ENCODE measurements at places on chromosomes 16 and 17. TPM values are rescaled to one million over a fixed set of nuclear protein-coding genes. Genes with fewer than 3 reads are reported as not detected.

- no peaks in the 10 kb centered on the region for H3K4me1 ChIP-seq
- H3K36me3 ChIP-seq: peaks cover 5% of the 10 kb centered on the region
- no peaks in the 10 kb centered on the region for H3K27me3 ChIP-seq
- H3K4me3 ChIP-seq: no peak overlapping the region
- H3K27ac ChIP-seq: no peak overlapping the region
Measured at GRCh38 chr17:32854207-32854606, 22.7 kb downstream of the MYO1D start.

DNA sequence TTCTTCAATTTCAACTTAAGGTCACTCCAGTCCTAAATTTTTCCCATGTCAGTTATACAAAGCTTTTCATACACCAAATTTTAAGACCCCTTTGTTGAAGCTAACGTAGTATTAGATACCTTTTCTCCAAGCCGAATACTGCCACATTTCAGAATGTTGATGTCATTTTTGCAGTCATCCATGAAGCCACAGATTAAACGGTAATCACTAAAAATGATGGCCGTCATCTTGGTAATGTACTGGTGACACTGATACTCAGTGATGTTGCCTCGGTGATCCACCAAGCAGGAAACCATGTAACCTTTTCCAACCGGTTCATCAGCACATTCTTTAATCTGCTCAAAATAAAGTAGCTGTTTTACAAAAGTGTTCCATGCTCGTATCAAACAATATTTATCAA lies 82.1 kb upstream of the CLEC18B start:
- H3K4me1 ChIP-seq: peaks cover 22% of the 10 kb centered on the region
- DNase-seq: no peak
- no peaks in the 10 kb centered on the region for H3K27me3 ChIP-seq
- H3K4me3 ChIP-seq: no peak overlapping the region

GRCh38 chr17:80763293-80763867 lies 218.7 kb downstream of the RPTOR start:
- H3K4me1 ChIP-seq: peaks cover 47% of the 10 kb centered on the region
- H3K4me3 ChIP-seq: no peak overlapping the region
- no peak for DNase-seq
- no peaks in the 10 kb centered on the region for H3K27me3 ChIP-seq
- H3K27ac ChIP-seq: no peak overlapping the region
- no peaks in the 10 kb centered on the region for H3K36me3 ChIP-seq

DNA sequence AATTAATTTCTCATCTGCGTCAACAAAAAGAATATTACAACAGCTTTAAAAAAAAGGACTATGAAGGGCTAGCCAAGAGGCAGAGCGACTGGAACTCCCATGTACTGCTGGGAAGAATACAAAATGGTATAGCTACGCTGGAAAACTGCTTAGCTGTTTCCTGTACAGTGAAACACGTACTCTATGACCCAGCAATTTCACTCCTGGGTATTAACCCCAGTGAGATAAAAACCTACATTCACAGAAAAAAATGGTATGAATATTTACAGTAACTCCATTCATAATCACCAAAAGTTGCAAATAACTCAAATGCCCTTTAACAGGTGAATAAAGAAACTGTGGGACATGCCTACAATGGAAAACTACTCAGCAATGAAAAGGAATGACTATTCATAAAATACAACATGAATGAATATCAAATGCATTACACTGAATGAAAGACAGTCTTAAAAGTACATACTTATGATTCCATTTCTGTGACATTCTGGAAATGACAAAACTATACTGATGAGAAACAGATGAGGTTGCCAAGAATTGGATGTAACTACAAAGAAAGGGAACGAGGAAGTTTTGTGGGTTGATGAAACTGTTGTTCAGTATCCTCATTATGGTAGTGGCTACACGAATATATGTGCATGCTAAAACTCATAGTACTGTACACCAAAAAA lies 27.6 kb downstream of the CMTM4 start:
- no peaks in the 10 kb centered on the region for H3K4me1 ChIP-seq
- H3K27me3 ChIP-seq: no peaks in the 10 kb centered on the region
- H3K36me3 ChIP-seq: no peaks in the 10 kb centered on the region
- no peak overlapping the region for H3K4me3 ChIP-seq
- H3K27ac ChIP-seq: no peak overlapping the region

DNA sequence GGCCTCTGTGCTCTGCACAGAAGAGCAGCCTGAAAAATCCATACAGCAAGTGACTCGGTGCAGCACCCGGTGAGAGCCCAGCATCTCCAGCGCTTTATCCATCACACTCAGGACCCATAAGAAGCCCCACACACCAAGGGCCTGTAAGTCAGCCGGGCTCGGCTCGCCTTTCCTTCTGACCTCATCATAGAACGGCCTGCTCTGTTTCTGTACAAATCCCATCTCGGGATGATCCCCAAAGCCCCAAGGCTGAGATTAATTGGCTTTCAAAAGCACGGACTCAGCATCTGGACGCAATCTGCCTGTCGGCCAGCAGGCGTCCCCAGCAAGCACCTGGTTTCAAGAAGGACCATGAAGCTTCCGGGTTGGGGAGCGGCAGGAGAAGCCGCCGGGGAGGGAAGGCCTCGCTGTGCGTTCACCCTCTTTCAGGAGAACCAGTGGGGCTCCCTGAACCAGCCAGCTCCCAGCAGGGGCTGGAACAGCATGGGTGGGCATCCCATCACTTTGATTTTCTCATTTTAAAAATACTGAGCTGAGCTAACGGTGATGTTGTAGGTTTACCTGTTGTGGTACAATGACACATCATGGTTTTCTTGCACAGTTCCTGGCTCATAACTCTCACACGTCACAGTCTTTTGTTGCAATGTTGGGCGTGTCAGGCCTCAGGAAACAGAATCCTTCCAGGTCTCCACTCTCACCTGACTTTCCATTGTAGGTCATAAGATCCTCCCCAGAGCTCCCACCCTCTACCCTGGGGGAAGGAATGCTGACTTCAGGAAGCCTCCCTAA lies 6.7 kb downstream of the CCDC57 start:
- no peaks in the 10 kb centered on the region for H3K27me3 ChIP-seq
- peaks cover 3% of the 10 kb centered on the region for H3K36me3 ChIP-seq
- H3K4me1 ChIP-seq: peaks cover 20% of the 10 kb centered on the region

DNA sequence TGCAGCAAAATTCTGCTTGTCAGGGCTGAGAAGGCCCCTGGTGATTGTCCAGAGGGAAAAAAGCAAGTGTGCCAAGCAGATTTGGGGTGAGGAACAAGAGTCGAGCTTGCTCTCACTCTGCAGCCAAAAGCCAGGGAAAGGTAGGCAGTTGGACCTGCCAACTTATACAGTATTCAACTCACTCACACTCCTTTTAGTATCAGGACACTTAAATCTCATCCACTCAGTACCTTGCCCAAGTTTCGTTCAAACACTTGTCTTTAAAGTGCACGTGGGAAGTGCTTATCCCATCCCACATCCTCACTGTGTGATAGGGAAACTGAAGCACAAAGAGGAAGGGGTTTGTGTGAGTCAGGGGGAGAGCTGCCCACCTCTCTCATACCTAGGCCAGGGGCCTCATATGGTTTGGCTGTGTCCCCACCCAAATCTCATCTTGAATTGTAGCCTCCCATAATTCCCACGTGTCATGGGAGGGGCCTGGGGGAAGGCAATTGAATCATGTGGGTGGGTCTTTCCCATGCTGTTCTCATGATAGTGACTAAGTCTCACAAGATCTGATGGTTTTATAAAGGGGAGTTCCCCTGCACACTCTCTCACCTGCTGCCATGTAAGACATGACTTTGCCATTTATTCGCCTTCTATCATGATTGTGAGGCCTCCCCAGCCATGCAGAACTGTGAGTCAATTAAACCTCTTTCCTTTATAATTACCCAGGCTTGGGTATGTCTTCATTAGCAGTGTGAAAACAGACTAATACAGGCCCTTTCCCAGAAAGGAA lies 25.6 kb upstream of the CES5A start:
- H3K27ac ChIP-seq: no peak overlapping the region
- H3K4me3 ChIP-seq: no peak overlapping the region
- no peaks in the 10 kb centered on the region for H3K36me3 ChIP-seq
- DNase-seq: no peak
- H3K4me1 ChIP-seq: no peaks in the 10 kb centered on the region

The PDILT gene
- total RNA-seq: not detected

DNA sequence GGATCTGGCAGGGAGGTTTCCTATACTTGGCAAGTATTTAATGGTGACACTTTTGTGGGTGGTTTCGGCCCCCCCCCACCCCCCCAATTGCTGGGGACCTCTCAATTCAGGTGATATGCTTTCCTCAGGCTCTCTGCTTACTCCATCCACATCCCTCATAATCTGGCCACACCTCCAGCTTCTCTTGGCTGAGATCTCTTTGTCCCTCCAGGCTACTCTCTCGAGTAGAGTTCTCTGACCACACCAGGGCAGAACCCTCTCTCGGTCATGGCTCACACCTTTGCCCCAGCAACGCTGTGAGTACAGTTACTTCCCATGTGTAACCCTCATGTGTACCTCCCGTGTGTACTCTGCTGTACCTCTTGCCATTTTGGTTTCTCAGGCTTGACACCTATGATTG lies 34.1 kb upstream of the SRSF1 start:
- H3K36me3 ChIP-seq: peaks cover 6% of the 10 kb centered on the region
- H3K27ac ChIP-seq: no peak overlapping the region
- H3K4me1 ChIP-seq: no peaks in the 10 kb centered on the region

DNA sequence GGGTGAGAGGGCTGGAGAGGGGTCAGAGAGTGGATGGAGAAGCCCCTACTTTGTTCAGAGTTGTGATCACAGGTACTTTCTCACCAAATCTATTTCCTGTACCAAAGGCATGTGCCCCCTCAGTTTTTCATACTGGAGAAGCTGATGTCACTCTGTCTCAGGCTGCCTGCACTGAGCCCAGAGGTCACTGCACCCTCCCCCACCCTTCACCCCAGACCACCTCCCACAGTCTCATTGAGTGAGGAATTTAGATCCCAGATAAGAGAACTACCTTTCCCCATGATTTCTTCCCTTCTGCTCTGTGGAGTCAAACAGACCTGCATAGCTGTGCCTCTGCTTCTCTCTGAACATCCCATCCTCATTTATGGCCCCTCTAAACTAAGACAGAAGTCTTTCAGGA lies 140.0 kb upstream of the IRX6 start:
- no peak overlapping the region for H3K27ac ChIP-seq
- H3K4me1 ChIP-seq: no peaks in the 10 kb centered on the region
- H3K36me3 ChIP-seq: no peaks in the 10 kb centered on the region

DNA sequence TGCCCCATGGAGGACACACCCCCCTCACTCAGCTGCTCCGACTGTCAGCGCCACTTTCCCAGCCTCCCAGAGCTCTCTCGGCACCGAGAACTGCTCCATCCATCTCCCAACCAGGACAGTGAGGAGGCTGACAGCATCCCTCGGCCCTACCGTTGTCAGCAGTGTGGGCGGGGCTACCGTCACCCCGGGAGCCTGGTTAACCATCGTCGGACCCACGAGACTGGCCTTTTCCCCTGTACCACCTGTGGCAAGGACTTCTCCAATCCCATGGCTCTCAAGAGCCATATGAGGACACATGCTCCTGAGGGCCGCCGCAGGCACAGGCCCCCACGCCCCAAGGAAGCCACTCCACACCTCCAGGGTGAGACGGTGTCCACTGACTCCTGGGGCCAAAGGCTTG lies 2.1 kb downstream of the ZNF646 start:
- peaks cover 4% of the 10 kb centered on the region for H3K36me3 ChIP-seq
- H3K27me3 ChIP-seq: no peaks in the 10 kb centered on the region
- H3K4me3 ChIP-seq: no peak overlapping the region
- H3K4me1 ChIP-seq: peaks cover 26% of the 10 kb centered on the region
- DNase-seq: no peak

GRCh38 chr16:66899945-66900710 lies 18.6 kb downstream of the CDH16 start:
- H3K27me3 ChIP-seq: no peaks in the 10 kb centered on the region
- DNase-seq: no peak
- peaks cover 7% of the 10 kb centered on the region for H3K4me1 ChIP-seq
- no peak overlapping the region for H3K27ac ChIP-seq
- H3K36me3 ChIP-seq: no peaks in the 10 kb centered on the region

- no peaks in the 10 kb centered on the region for H3K36me3 ChIP-seq
- no peaks in the 10 kb centered on the region for H3K4me1 ChIP-seq
- H3K4me3 ChIP-seq: no peak overlapping the region
- peaks cover 16% of the 10 kb centered on the region for H3K27me3 ChIP-seq
Measured at GRCh38 chr16:19102187-19102872, 11.4 kb upstream of the ITPRIPL2 start.

The PARD6A gene
- total RNA-seq: 6.3 TPM

The AGRP gene
- not detected for total RNA-seq

DNA sequence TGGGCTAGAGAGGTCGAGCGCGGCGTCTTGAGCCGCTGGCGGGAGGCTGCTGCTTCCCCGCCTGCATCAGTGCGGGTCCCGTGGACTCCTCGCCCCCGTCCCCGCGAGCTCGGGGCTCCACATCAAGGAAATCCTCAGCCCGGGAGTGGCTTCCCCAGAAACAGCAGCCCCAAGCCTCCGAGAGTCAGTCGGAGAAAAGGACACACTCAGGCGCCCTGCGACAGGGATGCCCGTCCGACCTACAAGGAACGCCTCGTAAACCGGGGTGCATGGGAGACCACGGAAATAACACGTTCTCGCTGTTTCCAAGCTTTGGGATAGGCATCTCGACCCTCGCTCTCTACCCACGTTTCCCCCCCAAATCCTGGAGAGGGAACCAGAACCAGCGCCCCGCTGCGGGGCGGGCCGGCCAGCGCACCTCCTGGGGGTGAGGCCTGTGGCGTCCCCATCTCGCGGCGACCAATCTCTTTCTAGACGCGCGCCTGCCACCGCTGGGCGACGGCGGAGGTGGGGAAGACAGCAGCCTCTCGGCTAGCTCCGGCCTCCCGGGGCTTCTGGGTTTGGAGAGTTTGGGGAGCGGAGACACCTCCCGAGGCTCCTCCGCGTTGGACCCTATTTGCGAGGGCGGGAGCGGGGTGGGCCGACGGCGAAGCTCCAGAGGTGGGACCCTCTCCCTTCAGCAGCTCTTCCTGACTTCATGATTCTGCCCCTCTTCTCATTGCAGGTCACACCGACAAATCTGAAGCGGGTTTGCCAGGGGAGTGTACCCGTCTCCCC lies 759 bp upstream of the TP53I13 start:
- peak; percentile 70 for DNase-seq
- peaks cover 2% of the 10 kb centered on the region for H3K36me3 ChIP-seq
- no peaks in the 10 kb centered on the region for H3K27me3 ChIP-seq
- peak overlapping the region; percentile 75 for H3K27ac ChIP-seq
- peak overlapping the region; percentile 97 for H3K4me3 ChIP-seq
- peaks cover 34% of the 10 kb centered on the region for H3K4me1 ChIP-seq

The SLC52A1 gene
- not detected for total RNA-seq

DNA sequence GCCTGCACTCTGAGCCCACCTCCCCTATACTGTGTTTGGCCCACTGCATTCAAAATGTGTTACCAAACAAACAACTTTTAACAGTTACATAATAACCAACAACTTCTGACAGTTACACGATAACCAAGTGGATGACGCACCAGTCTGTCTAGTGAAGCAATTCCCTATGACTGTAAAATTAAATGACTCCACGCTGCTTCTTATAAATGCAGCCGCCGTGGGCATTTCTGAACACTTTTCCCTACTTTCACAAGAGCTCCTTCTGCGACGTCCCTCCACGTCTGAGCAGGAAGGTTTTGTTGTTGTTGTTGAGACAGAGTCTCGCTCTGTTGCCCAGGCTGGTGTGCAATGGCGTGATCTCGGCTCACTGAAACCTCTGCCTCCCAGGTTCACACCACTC lies 27.6 kb downstream of the ZNF276 start:
- peaks cover 6% of the 10 kb centered on the region for H3K4me1 ChIP-seq
- DNase-seq: no peak
- no peak overlapping the region for H3K4me3 ChIP-seq
- H3K27me3 ChIP-seq: no peaks in the 10 kb centered on the region
- H3K27ac ChIP-seq: peak overlapping the region; percentile 87

The NKD1 gene
- total RNA-seq: 1.5 TPM

The ZNF19 gene
- total RNA-seq: 6.3 TPM
